ENCODE measurements at places on chromosomes 7 and 10.

GRCh38 chr10:27664461-27664860, 81.2 kb downstream of the MKX start:
- no peak for DNase-seq

- no peak for DNase-seq
These were observed 8.0 kb upstream of the PKD1L1 start for GRCh38 chr7:47956220-47956619.

DNA sequence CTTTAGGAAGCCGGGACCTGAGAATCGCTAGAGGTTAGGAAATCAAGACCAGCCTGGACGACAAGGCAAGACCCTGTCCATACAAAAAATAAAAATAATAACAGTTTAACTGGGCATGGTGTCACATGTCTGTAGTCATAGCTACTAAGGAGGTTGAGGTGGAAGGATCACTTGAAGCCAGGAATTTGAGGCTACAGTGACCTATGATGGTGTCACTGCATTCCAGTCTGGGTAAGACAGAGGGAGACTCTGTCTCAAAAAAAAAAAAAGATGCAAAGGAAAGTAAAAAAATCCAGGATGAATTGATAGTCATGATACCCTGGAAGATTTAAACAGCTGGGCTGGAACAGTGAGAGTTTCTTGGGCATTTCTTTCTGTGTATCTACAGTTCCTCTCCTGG, 463.2 kb downstream of the GALNT17 start:
- no peak for DNase-seq

DNA sequence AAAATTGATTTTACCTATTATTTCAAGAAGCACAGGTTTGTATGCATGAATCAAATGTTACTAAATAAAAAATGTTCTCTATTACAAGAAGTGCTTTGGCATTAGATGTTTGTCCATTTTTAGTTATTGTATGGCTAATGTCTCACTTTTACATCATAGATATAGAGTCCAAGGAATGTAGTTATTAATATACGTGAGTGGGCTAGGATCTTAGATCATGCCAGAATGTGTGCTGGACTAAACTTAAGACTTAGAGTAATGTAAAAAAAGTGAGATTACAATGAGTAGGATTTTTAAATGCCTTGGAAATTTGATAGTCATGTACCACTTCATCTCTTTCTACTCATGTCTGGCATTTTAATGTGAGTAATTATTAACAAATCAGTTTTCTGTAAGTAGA, 196.6 kb downstream of the ARL4A start:
- no peak for DNase-seq

DNA sequence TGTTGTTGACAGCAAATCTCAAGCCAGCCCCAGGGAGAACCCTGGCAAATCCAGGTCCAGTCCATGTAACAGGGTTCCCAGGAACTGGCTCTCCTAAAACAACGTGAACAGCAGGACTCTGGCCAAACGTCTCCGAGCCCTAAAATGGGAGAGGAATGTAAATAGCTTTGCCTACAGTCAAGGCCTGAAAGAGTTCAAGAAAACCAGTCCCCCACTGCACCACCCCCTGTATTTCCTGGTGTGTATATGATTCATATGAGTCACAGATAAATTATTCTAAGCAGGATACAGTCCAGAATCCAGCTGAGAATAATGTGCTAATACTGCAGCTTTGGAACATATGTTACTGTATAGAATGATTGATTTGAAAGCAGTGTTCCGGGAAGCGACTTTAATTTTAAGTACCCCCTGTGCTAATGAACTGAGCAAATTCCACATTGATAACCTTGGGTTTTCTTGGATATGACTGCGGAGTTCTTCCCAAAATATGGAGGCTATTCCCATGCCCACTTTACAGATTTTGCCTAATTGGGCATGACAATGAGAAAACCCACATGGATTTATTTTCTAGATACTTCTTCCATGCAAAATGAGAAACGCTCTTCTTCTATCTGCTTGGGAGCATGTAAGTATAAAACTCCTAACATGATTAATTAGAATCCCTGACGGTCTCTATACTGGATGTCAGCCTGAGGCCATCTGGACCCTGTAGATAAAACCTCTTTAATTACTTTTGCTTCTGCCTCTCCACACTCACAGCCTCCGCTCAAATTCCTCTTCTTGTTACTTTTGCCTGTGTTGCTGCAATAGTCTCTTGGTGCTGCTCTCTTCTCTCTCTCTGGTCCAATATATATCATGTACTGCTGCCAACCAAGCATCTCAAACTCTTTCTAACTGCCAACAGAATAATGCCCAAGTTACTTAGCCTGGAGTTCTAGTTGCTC, 50.2 kb downstream of the LAMB4 start:
- DNase-seq, result no peak

DNA sequence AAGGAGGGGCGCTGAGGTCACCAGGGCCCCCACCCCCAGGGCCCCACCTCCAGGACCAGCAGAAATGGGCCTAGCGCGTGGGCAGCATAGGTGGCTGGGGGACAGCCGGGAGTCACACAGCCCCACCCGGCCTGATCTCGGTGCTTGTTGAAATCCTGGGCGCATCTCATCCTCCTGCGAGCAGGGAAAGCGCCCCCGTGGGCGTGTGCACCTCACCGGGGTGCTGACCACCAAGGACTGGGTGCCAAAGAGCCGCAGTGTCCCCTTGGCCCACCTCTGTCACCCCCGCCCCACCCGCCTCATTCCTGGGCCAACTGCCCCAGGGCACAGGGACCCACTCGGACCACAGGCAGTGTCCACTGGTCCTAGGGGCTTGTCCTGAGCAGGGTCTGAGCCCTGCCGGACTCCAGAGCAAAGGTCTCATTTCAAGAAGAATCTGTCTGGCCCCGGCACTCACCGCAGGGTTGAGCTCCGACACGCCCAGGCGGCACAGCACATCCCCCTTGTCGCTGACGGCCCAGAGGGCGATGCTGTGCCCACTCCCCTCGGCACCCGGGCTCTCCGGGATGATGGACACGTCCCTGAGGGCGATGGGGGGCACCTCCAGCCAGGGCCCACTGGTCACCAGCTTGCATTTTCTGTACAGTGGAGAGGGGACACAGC, 11.4 kb downstream of the BHLHA15 start:
- DNase-seq, result no peak

DNA sequence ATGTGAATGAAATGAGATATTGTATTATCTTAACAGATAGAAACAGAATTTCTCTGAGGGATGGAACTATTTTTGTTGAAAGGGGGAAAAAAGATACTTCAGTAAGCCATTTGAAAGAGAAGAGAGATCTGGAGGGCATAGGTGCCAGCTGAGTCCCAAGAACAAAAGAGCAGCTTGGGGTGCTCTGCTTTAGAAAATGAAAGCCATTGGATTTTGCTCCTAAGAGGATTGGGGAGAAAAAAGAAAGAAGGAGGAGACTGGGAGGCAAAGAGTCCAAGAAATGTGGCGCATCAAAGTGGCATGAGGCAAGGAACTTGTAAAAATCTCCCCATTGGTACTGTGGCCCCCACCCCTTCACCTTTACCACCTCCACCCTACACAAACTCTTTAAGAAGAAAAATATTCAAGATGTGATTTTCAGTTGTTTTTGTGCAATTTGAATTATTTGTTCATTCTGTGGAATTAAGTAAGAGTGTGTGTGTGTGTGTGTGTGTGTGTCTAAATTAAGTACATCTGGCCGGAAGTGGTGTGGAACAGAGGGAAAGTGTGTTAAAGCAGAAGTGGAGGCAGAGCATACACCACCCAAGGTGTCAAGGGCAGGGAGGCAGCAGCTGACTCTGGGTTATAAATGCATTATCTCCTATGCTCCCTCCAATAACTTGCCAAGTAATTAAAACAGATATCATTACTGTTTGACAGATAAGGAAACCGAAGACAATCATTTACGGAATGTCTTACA, 9.9 kb upstream of the GNAI1 start:
- DNase-seq, result no peak

DNA sequence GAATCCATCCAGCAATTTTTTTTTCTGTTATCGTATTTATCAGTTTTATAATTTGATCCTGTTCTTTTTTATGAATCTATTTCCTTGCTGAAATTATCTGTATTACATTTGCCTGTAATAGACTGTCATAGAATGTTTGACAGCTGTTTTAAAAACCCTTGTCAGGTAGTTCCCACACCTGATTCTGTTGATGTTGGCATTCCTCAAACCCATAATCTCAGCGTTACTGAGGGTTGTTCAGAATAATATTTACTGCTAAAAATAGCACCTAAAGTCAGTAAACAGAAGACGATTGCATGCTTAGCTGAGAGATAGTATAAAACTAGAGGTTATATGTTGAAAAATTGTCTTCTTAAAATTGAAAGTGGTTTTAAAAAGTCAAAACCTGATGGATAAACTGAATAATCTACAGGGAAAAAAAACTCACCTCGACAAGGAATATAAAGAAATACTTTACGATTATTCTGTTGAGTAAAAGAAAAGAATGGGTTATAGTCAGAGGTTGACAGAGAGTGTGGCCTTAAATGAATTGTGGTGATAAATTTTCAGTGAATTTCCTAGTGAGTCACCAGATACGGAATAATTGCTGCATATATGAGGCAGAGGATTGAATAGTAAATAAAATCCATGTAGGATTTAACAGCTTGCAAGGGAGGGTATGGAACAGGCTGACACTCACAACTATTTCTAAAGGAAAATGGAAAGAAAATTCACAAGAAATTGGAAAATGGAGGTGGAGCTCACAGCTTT, 824.1 kb upstream of the IGFBP3 start:
- DNase-seq, result no peak

DNA sequence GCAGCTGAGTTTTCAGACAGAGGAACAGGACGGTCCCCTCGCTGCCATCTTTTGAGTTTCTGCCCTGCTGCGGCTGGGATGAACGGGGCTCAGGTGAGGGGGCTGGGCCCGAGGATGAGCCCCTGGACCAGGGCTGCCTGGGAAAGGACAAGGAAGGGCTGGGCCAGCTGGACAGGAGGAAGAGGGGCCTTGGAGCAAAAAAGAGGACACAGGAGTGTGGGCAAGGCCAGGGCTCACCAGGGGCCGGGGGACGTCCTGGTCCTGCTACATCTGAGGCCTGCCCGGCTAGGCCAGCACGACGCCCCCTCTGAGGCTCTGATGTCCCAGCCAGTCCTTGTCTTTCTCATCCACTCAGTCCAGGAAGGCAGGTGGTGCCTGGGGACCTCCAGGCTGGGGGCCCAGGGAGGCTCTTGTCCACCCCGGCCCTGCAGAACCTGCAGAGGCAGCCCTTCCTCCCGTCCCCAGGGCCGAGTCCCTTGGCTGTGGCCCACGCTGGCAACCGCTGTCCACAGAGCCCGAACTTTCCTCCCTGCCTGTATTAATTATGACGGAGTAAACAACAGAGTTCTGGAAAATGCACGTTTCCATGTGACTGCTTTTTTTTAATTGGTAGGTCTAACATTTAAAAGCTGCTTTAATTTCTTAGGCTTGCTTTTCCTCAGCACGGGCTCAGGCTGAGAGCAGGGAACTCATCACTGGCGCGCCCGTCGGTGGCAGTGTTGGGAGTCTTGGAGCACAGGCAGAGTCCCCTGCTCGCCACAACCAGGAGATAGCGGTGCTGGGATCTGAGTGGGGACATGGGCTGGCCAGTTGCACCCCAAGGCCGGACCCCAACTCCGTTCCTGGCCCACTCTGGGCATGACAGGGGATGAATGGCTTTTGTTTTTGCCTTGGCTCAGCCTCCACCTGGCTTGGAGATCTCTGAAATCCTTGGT, 187.7 kb downstream of the ELFN1 start:
- no peak for DNase-seq

DNA sequence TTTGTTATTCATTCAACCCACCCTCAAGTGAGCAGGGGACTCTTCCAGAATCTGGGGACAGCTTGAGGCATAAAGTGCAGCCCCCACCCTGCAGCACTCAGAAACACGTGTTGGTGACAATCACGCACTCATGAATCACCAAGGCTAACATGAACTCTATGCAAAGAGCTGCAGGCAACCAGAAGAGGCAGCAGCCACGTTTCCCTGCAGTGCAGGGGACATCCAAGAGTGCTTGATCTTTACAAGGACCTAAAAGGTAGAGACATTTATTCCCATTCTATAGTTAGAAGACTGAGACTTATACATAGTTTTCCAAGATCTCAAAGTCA, 135.2 kb upstream of the GDF10 start:
- no peak for DNase-seq

DNA sequence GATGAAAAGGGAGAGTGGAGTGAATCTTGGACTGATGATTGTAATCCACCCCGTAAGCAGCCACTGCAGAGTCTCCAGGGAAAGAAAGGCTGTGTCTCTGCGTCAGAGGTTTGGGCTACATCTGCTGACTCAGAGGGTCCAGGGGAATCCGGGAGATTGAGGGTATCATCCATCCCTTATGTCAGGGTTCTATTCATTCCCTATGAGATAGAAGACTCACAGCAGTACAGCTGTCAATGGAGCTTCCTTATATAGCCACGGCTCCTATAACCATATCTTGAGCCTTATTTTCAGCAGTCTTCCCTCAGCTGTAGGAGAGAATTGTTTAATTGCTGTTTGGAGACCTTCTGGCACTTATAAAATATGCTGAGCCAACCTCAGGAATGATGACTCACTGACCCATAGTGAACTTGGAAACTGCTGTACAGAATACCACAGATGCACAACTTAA, 558.2 kb upstream of the PFKP start:
- DNase-seq, result no peak

DNA sequence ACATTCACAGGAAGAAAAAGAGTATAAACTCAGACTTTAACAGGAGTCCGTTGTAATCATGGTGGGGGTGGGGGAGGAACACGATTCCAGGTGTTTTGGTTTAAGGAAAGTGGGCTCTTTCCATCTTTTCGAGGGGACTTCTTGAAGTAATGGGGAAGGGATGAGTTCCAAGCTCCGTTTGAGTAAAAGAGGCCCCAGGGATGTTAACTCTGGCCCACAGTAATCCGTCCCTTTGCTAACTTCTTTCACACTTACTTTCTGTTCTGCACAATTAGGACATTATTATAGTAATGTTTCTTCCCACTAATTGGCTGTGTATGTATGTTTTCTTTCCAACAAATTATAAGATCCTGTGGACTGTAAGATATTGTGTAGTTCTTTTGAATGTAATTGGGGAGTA, 374.4 kb downstream of the BBS9 start:
- DNase-seq, result no peak

GRCh38 chr10:63917363-63917762, 396.2 kb downstream of the REEP3 start:
- DNase-seq, result no peak
